ENCODE measurements at places on chromosomes 16 and 17.
A peak's percentile ranks its signal among the peaks of the same experiment; 100 is the strongest.

- DNase-seq, result no peak
Measured at GRCh38 chr17:66309793-66310192, 7.4 kb downstream of the PRKCA start.

GRCh38 chr17:5809056-5809455, 224.7 kb upstream of the NLRP1 start:
- no peak for DNase-seq

DNA sequence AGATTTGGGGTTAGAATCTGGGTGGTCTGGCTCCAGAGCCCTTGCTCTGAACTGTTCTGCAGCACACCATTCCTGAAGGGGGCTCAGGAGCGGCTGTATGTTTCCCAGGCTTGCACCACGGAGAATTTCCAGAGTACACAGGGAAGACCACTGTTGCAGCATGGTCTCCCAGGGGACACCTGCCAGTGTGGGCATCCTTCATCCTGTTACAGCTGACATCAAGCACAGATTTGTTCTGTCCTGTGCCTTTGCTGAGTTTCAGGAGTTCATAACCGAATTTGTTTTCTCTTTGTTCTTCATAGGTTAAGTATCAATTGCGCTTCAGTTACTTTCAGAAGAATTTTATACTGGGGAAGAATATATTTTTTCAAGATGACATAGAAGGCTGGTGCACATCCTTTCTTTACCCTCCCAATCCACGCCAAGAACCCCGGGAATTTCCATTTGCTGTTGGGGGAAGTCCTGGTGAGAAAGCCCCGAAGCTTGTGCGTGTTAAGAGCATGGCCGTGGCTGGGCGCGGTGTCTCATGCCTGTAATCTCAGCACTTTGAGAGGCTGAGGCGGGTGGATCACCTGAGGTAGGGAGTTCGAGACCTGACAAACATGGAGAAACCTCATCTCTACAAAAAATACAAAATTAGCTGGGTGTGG, 26.3 kb upstream of the ABCA3 start:
- no peak for DNase-seq

DNA sequence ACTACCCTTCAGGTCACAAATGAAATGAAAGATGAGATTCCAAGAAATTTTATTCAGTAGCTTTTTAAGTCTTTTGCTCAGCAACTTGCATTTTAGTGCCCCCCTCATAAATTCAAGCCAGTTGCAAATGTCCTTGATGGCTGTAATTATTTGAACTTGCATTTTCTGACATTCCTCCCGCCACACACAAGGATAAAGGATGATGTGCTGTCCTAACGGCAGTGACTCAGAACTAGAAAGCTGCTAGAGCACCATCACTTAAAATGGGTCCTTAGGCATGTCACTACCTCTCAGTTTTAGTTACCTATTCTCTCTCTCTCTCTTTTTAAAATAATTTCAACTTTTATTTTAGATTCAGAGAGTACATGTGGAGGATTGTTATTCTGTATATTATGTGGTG, 306.7 kb downstream of the CNTNAP4 start:
- no peak for DNase-seq

DNA sequence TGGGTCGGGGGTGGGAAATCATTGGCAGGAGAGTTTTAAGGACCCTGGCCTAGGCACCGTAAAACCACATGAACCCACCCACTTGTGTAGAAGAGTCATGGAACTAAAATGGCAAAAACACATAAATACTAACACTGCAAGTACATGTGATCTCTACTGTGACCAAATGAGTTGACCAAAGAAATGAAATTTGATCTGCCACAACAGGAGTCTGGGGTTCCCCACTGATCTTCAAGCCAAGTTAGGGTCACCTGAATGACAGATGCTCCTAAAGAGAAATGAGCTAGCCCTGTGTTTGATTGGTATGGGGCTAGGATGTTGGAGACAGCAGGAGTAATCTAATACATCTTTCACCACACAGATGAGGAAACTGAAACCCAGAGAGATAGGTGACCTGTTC, 21.5 kb upstream of the SKAP1 start:
- DNase-seq, result no peak

DNA sequence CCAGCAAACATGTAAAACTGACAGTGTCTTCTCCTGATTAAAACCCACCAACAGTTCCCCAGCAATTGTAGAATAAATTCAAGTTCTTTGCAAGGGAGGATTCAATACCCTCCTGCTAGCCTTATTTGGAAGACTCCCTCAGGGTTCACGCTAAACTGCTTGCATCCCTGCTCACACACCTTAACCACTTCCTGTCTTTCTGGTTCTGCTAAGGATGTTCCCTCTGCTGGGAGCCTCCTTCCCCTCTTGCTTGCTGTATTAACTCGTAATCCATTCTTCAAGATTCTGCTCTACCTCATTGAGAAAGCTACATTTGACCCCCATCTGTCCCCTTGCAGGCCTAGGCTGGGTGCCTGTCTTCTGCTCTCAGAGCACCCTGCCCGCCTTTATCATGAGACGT, 2.3 kb upstream of the SHISA6 start:
- no peak for DNase-seq

GRCh38 chr16:27822529-27822928, 241.0 kb downstream of the GSG1L start:
- no peak for DNase-seq

DNA sequence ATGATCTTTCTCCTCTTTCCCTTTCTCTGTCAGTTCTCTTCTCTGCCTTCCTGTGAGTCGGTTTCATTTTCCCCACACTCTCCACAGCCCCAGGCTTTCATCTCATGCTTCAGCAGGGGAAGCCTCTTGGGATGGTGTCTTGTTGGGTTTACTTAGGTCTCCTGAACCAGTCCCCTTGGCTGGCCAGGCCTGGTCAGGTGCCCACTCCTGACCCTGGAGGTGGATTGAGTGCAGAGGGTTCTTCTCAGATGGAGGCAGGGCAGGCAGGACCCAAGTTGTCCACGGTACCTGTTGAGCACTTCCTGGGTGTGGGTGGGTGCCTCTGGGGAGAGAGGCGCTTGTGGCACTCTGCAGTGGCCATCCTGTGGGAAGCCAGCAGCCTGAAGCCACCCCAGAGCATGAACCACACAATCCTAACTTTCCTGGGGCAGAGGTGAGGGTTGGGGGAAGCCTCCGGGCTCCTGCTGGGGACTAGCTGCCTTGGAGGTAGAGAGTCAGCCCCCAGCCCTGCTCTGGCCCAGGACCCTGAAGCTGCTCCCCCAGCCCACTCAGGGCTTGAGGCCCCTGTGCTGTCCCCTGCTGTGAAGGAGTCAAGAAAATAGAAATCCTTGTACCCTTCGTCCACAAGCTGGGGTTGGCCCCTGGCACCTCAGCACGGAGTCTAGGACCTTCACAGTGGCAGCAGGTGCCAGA, 2.0 kb upstream of the RAP1GAP2 start:
- DNase-seq, result no peak

GRCh38 chr17:38910325-38910724, 15.1 kb upstream of the LASP1NB start:
- no peak for DNase-seq

- DNase-seq, result no peak
Measured at GRCh38 chr16:56910654-56911539, 21.0 kb upstream of the HERPUD1 start.

DNA sequence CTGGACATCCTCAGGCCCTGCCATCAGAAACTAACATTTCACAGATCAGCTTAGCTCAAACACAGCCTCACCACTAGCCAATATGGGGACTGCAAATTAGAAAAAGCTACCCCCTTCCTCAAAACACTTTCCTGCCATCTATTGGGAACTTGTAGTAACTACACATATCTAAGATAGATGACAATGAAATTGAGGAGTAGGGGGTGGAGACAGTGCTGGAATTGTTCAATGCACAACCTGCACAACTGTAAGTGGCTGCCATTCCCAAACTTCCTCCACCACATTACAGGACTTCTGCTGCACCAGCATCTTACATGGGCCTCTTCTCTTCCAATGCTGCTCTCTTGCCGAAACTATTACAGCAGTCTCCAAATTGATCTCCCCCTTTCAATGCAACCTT, 21.9 kb downstream of the AIPL1 start:
- DNase-seq, result no peak

DNA sequence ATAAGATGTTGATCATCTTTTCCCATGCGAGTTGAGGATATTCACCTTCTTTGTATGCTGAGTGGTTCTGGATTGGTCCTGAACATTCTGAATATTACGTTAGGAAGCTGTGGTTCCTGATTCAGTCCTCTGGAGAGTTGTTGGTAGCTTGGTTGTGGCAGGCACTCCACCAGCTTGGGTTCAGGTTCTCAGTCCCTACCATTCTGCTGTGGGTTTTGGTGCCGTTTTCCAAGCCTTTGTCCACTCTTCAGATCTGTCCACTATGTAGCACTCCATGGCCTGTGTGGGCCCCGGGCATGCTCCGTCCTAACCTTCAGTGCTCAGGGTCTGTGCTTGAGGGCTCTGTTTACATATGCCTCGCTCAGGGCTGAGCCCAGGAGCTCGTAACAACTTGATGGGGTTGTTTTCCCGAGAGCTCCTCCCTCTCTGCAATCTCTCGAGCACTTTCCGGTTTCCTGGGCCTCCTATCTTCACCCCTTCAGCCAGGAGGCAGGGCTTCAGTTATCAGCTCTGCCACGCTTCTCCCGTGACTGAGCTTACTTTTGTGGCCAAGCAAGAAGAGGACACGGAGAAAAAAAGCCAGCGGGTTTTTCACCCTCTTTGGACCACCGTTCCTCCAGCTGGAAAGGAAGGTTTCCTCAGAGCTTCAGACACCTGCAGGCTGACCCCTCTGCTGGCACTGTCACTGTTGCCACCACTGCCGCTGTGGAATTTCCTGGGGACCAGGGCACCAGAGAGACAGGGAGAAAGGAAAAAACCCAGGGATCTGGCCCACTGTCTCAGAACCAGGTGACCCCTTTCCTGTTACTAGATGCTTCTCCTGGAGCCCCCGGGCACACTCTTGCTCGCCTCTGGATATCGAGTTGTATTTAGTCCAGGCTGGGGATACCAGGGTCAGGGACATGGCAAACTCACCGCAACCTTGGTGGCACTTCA, 19.6 kb downstream of the KIAA0513 start:
- no peak for DNase-seq

DNA sequence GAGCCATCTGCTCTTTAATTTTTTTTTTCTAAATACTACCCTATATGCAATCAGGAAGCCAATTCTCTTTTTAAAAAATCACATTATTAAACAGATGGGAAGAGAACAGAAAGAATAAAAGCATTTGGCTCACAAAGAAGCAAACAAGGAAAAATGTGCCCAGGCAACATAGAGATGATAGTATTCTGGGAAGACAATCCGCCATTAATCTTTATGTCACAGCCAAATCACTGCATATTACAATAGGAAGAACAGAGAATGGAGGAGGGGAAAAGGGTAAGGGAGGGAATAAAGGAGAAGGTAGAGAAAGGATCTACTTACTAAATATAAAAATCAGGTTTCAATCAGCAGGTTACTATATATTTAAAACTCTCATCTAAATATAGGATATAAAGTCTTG, 34.3 kb downstream of the STAT5B start:
- no peak for DNase-seq

- no peak for DNase-seq
Measured at GRCh38 chr16:1532081-1532760, 1.2 kb upstream of the TMEM204 start.

GRCh38 chr16:66662445-66663194, 33.9 kb downstream of the CMTM4 start:
- no peak for DNase-seq

DNA sequence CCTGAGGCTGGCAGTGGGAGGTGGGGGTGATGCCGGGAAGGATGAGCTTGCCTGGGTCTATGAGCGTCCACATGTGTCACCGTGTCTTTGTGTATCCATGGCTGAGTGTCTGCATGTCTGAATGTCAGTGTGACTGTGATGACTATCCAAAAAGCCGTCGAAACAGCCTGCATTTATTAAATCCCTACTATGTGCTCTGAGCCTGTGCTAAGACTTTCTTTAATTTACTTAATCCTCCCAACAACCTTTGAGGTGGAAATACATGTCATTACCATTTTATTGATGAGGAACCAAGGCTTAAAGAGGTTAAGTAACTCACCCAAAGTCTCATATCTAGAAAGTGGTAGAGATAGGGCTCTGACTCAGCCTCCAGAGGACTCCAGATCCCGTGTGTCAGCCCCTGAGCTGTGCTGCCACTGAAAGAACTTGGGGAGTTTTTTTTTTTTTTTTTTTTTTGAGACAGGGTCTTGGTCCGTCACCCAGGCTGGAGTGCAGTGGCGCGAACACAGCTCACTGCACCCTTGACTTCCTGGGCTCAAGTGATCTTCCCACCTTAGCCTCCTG, 20.0 kb downstream of the ARHGAP23 start:
- no peak for DNase-seq

- no peak for DNase-seq
Measured at GRCh38 chr17:77208856-77209255, 68.1 kb downstream of the SEC14L1 start.

DNA sequence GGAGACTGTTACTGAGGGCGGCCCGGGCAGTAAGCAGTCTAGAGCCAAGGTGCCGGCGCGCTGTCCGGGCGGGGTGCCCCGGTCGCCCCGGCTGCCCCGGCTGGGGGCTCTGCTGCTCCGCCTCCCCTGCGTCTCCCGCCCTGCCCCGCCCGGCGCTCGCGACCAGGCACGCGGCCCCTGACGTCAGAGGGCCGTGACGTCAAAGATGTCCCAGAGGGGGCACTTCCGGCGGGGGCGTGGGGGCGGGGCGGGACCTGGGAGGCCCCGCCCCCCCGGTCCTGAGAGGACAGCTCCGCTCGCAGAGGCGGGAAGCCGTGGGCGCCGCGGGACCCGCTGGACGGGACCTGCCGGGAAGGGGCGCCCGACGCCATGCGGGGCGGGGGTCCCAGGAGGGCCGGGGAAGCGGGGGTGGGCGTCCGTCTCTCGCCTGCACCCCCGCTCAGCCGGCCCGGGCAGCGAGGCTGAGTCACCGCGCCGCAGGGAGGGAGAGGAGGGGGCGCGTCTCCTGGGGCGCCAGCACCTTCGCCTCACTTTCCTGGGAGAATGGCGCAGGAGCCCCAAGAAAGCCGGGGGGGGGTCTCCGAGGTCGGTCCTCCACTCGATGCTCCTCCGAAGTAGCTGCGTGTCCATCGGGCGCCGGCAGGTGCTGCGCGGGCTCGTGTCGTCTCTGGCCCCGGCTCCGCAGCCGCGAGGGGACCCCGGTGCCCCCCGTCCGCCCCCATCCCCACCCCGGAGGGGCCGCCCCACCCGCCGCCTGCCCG, 4.4 kb upstream of the HIC1 start:
- DNase-seq, result peak; percentile 61

- DNase-seq, result no peak
Measured at GRCh38 chr17:42315402-42316156, 27.3 kb downstream of the STAT5A start.

DNA sequence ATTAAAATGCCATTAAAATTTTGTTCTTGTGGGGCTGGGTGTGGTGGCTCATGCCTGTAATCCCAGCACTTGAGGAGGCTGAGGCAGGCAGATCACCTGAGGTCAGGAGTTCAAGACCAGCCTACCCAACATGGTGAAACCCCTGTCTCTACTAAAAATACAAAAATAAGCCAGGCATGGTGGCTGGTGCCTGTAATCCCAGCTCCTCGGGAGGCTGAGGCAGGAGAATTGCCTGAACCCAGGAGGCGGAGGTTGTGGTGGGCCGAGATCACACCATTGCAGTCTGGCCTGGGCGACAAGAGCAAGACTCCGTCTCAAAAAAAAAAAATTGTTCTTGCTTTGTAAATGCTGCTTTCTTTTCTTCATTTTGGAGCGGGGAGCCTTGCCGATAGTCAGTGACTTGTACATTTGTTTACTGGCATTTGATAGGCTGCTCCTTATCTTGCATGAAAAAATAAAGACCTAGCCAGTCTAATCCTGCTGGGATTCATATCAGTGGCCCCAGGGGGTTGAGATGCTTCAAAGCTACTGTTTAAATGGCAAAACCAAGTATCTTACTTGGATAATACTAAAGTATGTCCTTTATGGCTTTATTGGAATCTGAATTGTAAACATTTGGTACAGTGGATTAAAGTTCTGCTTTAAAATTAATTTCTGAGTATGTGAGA, 3.3 kb upstream of the CLTC start:
- DNase-seq, result no peak

Data from stimulated activated CD4-positive, alpha-beta T cell treated with anti-CD3 and anti-CD28 coated beads, TNF-alpha, amount 100 ng/mL, for 1 hour (primary cell).